ENCODE measurements at places on chromosomes 16 and 17. TPM values are rescaled to one million over a fixed set of nuclear protein-coding genes. Genes with fewer than 3 reads are reported as not detected.

GRCh38 chr17:81923302-81924260 is 4.0 kb downstream of the MAFG start:
- H3K36me3 ChIP-seq: peaks cover 26% of the 10 kb centered on the region
- H3K4me3 ChIP-seq: peak overlapping the region; percentile 40
- H3K27ac ChIP-seq: peak overlapping the region; percentile 55
- no peak for DNase-seq
- H3K4me1 ChIP-seq: peaks cover 24% of the 10 kb centered on the region
- H3K27me3 ChIP-seq: peaks cover 2% of the 10 kb centered on the region

DNA sequence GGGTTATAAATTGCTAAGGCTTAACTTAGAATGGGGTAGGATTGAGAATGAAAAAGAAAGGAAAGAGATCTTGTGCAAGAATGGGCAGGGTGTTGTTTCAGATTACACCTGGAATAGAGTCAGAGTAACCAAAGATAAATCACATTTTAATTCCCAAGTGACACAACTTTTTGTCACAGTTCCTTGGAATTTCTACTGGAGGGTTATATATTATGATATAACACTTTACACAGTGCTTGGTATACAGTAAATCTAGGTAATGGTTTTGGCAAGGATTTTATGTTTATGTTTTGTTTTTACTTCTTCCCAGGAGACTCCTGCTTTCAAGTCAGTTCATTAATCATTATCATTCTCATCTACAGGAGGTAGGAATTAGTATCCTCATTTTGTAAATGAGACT is 115.7 kb upstream of the KCNJ16 start:
- H3K4me3 ChIP-seq: no peak overlapping the region
- no peak for DNase-seq
- no peaks in the 10 kb centered on the region for H3K36me3 ChIP-seq
- H3K27ac ChIP-seq: no peak overlapping the region

DNA sequence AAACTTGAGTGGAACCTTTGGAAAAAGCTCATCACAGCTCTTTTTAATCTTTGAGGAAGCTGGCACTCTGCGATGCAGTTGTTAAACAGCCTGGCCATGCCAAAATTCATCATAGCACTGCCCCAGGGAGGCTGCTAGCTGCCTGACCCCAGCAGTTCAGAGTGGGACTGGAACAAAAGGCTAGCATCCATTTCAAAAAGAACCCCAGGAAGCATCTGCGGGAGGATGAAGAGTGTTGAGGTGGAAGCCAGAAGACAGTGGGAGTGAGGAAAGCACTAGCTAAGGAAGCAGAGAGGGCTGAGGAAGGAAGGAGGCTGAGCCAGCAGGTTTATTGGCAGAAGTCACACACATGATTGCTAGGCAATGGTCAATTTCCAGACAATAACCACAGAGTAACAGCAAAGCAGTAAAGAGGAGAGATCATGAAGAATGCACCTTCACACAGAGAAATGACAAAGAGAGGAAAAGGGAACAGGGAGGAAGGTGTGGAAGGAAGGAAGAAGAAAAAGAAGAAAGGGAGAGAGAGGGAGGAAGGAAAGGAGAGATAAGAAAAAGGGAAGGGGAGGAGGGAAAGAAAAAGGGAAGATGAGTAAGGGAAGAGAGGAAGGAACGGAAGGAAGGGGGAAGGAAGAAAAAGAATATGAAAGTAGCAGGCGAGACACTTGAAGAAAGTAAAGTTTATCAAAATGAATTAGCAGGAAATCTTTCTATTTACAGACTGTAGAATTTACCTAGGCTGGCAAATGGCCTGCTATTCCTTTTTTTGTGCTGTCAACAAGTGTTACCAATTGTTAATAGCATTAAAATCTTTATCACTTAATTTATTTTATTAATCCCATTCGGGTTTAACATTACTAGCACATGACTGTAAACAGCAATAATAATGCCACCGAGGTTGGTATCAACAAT is 270.0 kb upstream of the PSMD7 start:
- H3K36me3 ChIP-seq: no peaks in the 10 kb centered on the region
- no peaks in the 10 kb centered on the region for H3K27me3 ChIP-seq
- DNase-seq: no peak
- H3K4me1 ChIP-seq: peaks cover 18% of the 10 kb centered on the region

Gene ATP1B2
- polyA plus RNA-seq: 9.1 TPM
